ENCODE measurements at places on chromosomes 2 and 18.
A peak's percentile ranks its signal among the peaks of the same experiment; 100 is the strongest.

GRCh38 chr2:134190062-134190806 is 63.6 kb upstream of the MGAT5 start:
- no peak for DNase-seq

GRCh38 chr2:99821572-99821971 is 320.8 kb downstream of the AFF3 start:
- DNase-seq: no peak

DNA sequence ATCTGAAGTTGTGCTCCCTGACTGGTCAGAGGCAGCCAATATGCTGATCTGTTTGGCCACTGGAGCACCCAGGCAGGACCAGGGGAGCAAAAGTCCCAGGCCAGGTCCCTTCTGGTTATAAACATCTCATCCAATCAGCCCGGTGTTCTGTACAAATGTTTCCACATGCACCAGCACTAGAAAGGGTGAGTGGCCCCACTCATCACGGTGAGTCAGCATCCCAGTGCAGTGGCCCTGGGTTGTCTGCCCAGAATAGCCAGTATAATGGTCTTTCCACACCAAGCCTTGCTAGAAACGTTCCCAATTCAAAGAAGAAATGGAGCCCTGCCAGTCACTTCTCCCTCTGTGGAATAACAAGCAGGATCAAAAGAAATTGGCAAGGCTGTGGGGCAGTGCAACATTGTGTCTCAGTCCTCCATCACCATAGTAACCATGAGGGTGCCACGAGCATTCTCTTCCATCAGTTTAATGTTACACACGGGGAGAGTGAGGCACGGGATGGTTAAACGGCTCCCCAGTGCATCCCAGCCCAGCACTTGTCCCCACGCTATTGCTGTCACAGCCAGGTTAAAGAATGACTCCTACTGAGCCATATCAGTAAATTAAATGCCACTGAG is 174.9 kb downstream of the SEPTIN10 start:
- DNase-seq: no peak

DNA sequence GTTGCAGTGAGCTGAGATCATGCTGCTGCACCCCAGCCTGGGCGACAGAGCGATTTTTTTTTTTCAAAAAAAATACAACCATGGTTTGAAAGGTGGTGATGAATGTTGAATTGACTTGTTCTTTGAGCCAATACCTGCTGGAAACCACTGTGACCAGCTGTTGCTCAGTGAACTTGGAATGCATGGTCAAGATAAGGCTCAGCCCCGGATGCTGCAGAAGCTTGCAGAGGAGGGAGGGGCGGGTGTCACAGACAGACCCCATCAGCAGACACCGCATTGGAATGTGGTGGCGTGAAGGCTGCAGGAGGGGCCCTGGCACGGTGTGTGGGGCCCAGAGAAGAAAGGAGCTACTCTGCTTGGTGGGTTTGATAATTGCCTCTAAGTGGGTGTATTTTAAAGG is 91.6 kb downstream of the ITGB1BP1 start:
- no peak for DNase-seq

DNA sequence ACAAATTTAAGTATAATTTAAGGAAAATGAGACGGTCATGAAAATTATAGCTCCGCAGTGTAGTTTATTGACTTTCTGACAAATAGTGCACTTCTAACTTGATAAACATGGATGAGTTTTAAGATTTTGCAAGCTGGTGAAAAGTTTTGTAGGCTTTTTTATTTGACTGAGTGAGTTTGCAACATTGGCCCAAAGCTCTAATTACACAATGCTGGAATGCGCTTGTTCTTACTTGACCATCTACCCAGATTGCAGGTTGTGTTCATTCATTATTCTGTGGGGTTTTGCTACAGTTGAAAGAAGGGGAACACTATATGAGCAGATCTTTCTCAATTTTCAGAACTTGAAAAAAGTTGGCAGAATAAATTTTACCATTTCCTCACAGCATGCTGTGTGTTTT is 13.5 kb downstream of the SPOPL start:
- no peak for DNase-seq

- DNase-seq: no peak
These were observed 132.9 kb downstream of the MYO5B start for GRCh38 chr18:50061876-50062517.

DNA sequence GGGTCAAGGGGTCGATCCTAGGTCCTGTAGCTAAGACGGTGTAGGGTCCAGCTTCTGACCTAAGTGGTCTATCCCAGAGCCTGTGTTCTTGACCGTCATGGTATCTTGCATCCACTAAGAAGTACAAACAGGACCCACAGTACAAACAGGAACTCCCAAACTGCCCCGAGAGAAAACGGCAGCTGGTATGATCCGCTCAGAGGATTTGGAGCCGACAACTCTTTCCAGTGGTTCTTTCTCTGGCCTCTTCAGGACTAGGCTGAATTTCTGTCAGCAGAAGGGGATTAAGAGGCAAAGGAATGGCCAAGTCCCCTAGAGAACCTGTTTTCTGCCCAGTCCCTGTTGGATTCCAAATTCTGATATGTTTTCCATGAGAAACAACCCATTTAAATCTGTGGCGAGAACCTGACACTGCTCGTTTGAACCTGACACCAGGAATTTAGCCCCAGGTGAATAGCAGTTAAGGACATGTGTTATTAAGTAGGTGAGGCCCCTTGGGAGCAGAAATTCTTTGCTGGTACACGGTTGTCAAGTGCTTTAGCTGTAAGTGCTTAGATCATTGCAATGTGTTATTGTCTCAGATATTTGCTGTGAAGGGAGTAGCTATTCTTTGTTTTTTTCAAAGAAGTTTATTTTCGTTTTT is 50.5 kb upstream of the TXNDC2 start:
- DNase-seq: peak; percentile 84

GRCh38 chr2:138827426-138828054 is 47.4 kb upstream of the NXPH2 start:
- peak; percentile 35 for DNase-seq

DNA sequence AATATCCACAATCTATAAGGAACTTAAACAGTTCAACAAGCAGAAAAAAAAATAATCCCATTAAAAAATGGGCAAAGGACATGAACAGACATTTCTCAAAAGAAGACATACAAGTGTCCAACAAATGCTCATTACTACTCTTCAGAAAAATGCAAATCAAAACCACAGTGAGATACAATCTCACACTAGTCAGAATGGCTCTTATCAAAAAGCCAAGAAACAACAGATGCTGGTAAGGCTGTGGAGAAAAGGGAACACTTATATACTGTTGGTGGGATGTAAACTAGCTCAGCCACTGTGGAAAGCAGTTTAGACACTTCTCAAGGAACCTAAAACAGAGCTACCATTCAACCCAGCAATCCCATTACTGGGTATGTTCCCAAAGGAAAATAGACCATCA is 7.2 kb upstream of the CRYGB start:
- no peak for DNase-seq

GRCh38 chr2:1814616-1815015 is 70.3 kb upstream of the PXDN start:
- no peak for DNase-seq

DNA sequence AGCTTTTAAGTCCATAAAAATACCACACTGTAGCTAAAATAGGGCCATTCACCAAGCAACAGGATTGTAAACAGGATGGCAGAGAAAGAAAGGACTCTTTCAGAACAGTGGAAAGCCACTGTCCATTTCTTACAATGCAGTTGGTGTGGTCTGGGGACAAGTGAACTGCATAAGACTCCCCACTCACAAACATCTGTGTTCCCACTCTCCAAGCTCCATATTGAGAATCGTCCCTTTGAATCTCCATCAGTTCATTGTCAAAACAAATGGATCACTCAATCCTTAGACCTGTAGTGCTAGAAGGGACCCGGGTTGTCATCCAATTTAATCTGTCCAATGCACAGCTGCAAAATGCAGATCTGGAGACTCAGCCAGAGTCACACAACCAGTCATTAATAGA is 347.4 kb upstream of the KLHL29 start:
- DNase-seq: no peak

All from WERI-Rb-1 (cell line).